CD4-positive, alpha-beta T cell treated with Interleukin-6 at 100 ng/mL for 8 hours (primary cell): ENCODE measurements at places on chromosomes 2 and 18.

DNA sequence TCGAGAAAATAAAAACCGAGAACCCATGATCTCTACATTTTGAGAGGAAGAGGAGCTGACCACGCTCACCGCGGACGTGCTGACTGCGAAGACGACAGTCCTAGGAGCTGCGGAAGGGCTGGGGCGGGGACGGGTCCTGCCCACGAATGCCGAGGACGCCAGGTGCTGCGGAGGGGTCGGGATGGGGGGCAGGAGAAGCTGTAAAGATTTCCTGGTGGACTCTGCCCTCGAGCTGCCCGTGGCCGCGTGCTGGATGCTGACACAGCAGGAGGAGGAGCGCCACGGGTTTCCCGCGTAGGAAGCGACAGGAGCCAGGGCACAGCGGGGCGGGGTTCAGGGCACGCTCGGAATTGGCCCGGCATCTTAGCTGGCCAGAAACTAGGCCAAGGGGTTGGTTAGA lies 22.2 kb downstream of the ZSCAN30 start:
- DNase-seq = no peak

GRCh38 chr2:31253356-31254131 lies 19.6 kb downstream of the EHD3 start:
- no peak for DNase-seq

DNA sequence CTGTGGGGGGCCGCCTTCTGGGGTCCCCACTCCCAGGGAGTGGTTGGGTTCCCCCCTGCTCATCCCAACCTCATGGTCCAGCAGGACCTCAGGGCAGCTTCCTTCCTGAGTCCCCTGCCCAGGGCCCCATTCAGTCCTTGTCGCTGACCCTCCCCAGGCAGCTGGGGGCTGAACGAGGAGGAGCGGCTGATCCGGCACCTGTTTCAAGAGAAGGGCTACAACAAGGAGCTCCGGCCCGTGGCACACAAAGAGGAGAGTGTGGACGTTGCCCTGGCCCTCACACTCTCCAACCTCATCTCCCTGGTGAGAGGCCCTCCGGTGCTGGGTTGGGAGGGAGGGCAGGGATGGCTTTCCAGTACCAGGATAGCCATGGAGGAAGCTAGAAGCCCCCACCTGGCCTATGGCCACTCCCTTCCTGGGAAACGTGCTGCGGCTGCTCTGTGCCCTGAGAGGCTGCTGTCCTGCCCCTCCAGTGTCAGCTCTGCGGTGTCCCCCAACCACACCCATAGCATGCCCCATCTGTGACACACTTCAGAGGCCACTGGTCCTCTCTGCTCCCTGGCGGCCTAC lies 497 bp downstream of the CHRND start:
- DNase-seq = no peak

DNA sequence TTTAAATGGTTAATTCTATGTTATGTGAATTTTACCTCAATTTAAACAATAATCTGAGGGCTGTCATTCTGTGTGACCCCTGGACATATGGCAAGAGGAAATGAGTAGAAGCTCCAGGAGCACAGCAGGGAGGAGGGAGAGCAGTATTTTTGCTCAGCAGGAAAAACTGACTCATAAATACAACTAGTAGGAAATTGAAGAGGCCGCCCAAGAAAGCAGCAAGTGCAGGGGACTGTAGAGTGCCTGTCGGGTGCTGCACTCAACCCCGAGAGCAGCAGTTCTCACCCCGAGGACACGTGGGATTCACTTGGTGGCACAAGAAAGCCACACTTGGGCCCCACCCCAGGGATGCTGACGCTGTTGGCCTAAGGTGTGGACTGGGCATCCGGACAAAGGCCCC lies 60.8 kb downstream of the NPAS2 start:
- no peak for DNase-seq

- no peak for DNase-seq
Observed at GRCh38 chr2:110788976-110789375, 56.6 kb downstream of the ACOXL start.
